ENCODE measurements at places on chromosomes 1 and 21. TPM values are rescaled to one million over a fixed set of nuclear protein-coding genes. Genes with fewer than 3 reads are reported as not detected.
A peak's percentile ranks its signal among the peaks of the same experiment; 100 is the strongest.

The DNM3 gene
- 7.5 TPM for total RNA-seq

The EPHX1 gene
- 63.6 TPM for total RNA-seq

The PLA2G2F gene
- total RNA-seq, result not detected

The ANXA9 gene
- total RNA-seq, result 3.6 TPM

GRCh38 chr1:238401144-238401543 is 510.4 kb upstream of the ZP4 start:
- H3K27ac ChIP-seq, result no peak overlapping the region
- H3K4me3 ChIP-seq, result no peak overlapping the region
- H3K36me3 ChIP-seq, result no peaks in the 10 kb centered on the region

GRCh38 chr1:8680664-8681650 is 136.5 kb downstream of the RERE start:
- no peak for DNase-seq
- peaks cover 8% of the 10 kb centered on the region for H3K4me1 ChIP-seq
- no peak overlapping the region for H3K27ac ChIP-seq

DNA sequence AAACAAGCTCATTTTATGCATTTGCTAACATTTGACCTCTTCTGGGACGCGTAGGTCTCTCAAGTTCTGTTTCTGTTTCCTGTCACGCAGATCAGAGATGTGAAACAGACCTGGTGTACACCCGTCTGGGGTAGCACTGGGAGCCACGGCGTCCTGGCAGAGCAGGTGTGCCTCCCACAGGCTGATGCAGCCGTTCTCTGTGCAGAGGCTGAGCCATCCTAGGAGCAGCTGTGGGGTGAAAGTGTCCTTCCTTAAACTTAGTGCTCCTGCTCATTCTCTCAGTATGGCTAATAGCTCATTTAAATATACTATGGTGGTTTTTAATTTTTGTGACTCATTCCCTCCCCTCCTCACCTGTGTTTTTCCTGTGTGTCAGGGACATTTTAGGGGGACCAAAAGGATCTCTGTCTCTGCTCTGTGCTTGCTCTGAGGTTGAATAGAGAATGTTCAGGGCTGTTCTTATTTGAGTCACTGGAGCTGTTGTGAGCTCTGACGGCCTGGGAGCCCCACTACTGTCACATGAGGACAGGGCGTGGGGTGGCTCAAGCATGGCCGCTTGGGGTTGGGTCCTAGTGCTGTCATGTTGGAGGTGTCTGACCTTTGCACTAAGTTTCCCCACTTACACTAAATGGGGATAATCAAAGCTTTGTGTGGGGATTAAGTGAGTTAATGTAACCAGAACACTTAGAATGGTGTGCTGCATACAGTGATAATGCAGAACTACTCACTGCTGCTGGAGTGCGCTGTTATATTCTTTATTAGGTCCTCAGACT is 43.0 kb downstream of the GALNT2 start:
- H3K27me3 ChIP-seq, result no peaks in the 10 kb centered on the region
- peaks cover 3% of the 10 kb centered on the region for H3K4me1 ChIP-seq
- no peak overlapping the region for H3K27ac ChIP-seq
- H3K4me3 ChIP-seq, result no peak overlapping the region

GRCh38 chr21:41993744-41994143 is 16.4 kb downstream of the ZBTB21 start:
- H3K4me1 ChIP-seq, result no peaks in the 10 kb centered on the region
- no peak for DNase-seq
- H3K36me3 ChIP-seq, result no peaks in the 10 kb centered on the region
- no peak overlapping the region for H3K27ac ChIP-seq
- no peak overlapping the region for H3K4me3 ChIP-seq
- H3K27me3 ChIP-seq, result no peaks in the 10 kb centered on the region

DNA sequence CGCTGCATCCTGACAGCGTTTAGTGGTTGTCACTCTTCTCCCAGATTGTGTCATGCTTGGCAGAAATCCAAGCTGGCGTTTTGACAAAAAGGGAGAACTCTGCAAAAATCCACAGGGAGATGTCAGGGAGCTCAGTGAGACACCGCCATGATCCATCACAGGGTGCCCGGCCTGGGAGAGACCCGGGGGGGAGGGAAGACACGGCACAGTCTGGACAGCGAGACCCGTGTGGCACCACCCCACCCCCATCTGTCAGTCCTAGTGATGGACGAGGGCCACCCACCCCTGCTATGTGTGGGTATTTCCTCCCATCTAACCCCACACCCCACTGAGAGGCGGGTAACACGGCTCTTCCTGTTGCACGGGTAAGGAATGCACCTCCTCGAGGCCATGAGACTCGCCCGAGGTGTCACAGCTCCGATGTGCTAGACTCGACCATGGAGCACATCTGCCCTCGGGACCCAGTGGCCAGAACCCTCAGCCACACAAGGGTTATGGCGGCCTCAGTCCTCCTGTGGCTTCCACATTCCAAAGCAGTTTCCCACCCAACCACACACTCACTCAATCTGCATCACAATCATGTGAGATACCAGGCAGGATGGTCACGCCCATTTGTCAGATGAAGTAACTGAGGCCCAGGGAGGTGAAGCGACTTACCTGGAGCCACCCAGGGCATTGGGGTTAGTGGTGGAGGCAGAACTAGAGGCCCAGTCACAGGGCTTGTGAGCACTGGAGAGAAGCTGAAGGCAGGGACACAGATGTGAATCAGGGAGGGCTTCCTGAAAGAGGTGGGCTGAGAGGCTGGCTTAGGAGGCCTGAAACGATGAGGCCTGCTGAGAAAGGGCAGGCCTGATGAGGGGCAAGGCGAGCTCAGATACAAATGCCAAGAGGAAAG is 688.5 kb downstream of the MATN1 start:
- H3K27me3 ChIP-seq, result no peaks in the 10 kb centered on the region
- no peaks in the 10 kb centered on the region for H3K36me3 ChIP-seq
- H3K4me3 ChIP-seq, result no peak overlapping the region

GRCh38 chr1:172704420-172705210 is 45.7 kb downstream of the FASLG start:
- H3K4me1 ChIP-seq, result no peaks in the 10 kb centered on the region
- H3K36me3 ChIP-seq, result no peaks in the 10 kb centered on the region
- no peak overlapping the region for H3K4me3 ChIP-seq
- no peak overlapping the region for H3K27ac ChIP-seq
- no peak for DNase-seq
- no peaks in the 10 kb centered on the region for H3K27me3 ChIP-seq

DNA sequence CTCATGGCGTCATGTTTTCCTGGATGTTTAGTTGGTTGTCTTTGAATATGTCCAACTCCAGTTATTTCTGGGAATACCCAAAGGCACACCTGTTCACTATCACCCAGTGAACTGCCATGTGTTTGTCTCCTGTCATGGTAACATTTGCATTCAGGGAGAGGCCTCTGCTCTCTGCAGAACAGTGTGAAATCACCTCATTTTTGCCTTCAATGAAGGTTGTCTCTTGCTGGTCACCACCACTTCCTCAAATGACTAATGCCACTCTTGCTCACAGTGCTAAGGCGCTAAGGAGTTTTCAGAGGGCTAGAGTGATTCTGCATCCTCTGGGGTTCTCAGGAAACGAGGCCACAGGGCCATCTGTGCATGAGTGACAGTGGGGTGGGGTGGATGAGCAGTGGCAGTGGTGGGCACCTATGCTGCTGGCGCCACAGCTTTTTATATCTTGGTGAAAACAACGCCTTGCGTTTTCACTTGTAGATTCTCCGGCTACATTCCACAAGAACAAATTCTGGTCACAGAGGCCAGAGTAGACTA is 60.0 kb upstream of the ATP5PO start:
- H3K27me3 ChIP-seq, result no peaks in the 10 kb centered on the region
- peak overlapping the region; percentile 76 for H3K27ac ChIP-seq
- no peak overlapping the region for H3K4me3 ChIP-seq
- DNase-seq, result no peak
